Activated T-cell treated with anti-CD3 and anti-CD28 coated beads, Interleukin-2, amount 50 U/mL, for 48 hours (primary cell): ENCODE measurements at places on chromosomes 12 and 14.

DNA sequence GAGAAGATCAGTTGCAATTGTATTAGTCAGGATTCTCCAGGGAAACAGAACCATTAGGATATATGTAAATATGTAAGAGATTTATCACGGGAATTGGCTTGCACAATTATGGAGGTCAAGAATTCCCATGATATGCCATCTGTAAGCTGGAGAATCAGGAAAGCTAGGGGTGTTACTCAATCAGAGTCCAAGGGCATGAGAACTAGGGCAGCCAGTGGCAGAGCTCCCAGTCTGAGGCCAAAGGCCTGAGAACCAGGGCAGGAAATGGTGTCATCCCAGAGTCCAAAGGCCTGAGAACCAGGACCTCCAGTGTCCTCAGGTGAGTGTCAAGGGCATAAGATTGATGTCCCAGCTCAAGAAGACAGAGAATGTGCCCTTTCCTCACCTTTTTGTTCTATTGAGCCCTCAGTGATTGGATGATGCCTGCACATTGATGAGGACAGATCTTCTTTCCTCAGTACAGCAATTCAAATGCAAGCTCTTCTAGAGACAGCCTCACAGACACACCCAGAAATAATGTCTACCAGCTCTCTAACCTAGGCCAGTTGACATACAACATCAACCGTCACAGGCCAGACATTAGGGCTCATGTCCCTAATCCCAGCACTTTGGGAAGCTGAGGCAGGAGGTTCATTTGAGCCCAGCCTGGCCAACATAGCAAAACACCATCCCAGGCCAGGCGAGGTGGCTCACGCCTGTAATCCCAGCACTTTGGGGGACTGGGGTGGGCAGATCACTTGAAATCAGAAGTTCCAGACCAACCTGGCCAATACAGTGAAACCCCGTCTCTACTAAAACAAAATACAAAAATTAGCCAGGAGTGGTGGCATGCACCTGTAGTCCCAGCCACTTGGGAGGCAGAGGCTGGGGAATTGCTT, 34.9 kb upstream of the ZNF740 start:
- no peak for DNase-seq

GRCh38 chr12:62250671-62251608, 9.3 kb upstream of the USP15 start:
- no peak for DNase-seq

- DNase-seq = no peak
Observed at GRCh38 chr12:49357103-49357678, 10.1 kb upstream of the SPATS2 start.

DNA sequence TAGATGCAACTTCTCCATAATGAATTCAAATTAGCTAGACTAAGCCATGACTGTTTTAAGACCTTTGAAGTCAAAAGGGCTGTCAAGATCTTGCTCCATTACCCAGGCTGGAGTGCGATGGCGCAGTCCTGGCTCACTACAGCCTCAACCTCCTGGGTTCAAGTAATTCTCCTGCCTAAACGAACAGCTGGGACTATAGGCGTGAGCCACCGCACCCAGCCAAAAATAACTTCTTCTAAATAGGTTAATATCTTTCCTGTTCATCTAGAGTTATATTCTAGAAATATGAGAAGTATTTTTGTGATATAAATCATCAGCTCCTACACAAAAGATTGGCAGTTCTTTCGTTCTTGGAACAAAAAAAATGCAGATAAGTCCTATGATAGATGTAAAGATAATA, 39.6 kb upstream of the SOS2 start:
- DNase-seq = no peak

DNA sequence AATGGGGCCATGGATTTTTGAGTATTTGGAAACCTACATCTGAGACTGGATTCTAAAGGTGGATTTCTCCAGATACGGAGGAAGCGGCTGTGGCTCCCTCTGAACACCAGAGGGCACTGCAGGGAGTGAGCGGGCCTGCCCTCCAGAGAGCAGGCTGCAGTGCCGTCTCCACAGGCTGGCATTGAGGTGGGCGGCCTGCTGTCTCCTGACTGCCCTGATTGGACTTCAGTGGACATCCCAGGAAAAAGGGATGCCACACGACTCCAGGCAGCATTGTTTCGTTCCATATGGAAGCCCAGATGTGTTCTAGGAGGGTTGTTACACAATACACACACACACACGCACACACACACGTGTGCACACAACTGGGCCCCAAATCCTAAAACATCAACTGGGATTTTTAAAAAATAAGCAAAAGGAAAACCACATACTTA, 20.9 kb upstream of the ANO2 start:
- peak; percentile 64 for DNase-seq

DNA sequence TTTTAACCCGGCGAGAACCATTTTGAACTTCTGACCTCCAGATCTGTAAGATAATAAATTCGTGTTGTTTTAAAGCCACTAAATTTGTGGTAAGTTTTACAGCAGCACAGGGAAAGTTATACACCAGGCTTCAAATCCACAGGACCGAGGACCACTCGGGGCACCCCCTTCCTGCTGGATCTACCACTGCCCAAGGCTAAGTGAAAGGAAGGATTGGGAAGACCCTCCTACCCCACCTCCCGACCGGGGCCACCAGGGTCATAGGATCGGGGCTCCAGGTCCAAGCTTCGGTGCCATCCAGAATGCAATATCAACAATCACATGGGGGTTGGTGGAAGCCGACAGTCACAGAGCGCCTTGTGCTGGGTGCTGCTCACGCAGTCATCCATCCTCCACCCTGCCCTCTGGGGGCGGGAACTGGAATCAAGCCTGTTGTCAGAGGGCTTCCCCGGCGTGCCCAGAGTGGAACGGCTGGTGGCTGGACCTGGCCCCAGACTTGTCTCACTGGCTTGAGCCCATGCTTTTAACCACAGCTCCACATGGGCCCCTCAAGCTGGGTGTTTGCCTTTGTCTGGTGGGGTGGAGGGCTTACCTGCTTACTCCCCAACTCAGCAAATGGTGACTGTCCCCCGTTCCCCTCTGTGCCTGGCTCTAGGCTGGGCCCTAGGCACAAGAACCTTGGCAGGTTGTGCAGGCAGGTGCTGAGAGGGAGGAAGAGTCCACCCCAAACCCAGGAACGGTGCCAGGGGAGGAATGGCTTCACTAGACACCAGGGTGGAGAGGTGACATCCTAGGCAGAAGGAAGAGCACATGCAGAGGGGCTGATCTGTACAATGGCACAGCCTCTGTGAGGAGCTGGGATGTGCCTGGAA, 180.3 kb upstream of the RTL1 start:
- DNase-seq = no peak

GRCh38 chr12:242496-242895, 20.1 kb downstream of the SLC6A13 start:
- no peak for DNase-seq

DNA sequence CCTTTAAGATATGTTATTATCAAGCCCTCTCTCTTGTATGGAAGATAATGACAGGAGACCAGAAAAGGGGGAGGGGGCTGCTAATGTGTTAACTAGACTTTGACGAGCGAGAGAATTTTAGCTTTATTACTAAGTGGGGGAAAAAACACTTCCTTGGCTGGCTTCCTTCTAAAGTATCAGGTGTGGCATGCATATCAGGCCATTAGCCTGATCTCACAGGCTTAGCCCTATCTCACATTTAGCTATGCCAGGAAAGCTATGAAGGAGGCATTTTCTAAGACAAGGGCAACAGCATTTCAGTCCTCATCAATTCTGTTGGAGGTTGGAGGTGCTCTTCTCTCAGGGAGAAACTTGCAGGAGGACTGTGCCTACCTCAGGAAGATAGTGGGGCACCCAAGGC, 9.9 kb downstream of the SSPN start:
- DNase-seq = no peak

- no peak for DNase-seq
Observed at GRCh38 chr12:79939728-79940310, 4.9 kb upstream of the PPP1R12A start.

- DNase-seq = no peak
Observed at GRCh38 chr12:15629761-15630160, 159.4 kb downstream of the EPS8 start.
